Breast epithelium (tissue), 4 donors: ENCODE measurements at places on chromosomes 3 and 15. TPM values are rescaled to one million over a fixed set of nuclear protein-coding genes. Genes with fewer than 3 reads are reported as not detected.
A peak's percentile ranks its signal among the peaks of the same experiment; 100 is the strongest.

The IGSF10 gene
- 14.4 TPM for total RNA-seq

DNA sequence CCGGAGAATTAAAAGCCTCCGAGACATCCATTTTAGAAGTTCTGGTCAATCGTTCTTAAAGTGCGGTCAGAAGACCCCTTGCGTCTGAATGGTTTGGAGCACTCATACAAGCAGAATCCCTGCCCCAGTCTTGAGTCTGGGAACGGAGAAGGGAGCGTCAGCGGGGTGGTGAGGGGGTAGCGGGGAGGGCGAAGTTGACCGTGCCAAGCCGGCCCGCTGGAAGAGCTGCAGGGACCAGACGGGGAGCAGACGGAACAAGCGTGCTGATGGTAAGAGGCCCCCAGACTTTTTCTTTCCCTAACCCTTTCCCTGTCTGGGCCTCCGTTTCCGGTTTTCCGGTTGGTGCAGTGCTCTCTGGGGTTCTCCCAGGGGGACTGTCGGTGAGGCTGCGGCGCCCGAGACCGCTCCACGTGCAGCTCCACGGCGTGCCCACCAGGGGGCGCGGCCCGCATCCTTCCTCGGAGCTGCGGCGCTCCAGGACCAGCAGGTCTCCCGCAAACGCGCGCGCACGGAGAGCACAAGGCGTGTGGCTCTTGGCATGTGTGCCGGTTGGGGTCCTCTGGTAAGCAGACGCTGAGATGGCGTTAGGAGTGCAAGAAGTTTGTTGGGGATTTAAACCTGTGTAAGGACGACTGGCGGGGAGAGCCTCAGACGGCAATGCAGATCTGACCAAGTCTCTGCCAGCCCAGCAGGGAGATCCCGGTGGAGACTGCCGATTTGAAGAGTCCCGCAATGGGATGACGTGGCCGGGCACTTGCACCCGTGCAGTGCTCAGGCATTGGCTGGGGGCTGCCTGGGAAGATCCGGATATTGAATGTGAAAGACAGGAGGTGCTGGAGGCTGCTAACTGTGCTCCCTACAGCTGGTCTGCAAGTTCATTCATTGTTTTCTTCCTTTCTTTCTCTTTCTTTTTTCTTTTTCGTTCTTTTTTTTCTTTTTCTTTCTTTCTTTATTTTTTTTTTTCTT, 19.2 kb upstream of the CORO2B start:
- DNase-seq = peak; percentile 75

DNA sequence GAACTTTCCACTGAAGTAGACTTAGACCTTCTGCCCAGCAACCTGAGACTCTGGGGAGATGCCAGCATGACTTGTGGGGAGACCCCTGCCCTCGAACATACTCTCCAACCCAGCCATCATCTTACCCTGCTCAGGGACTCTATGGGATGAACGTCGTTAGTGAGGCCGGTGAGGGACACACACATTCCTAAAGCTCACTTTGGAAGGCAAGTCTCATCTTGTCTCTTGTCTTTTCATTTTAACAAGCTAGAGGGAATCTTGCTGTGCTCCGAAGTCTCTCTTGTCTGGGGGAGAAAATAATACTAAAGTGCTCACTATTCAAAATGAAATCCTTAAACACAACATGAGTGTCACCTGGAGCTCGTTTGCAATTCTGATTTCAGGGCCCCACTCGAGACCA, 239.5 kb upstream of the HES1 start:
- DNase-seq = peak; percentile 28

- DNase-seq = no peak
Measured at GRCh38 chr3:54776601-54777000, 151.3 kb downstream of the LRTM1 start.

GRCh38 chr3:188819939-188820338, 351.8 kb upstream of the TPRG1 start:
- no peak for DNase-seq

GRCh38 chr15:75648156-75649000, 666 bp downstream of the SNX33 start:
- DNase-seq = no peak

DNA sequence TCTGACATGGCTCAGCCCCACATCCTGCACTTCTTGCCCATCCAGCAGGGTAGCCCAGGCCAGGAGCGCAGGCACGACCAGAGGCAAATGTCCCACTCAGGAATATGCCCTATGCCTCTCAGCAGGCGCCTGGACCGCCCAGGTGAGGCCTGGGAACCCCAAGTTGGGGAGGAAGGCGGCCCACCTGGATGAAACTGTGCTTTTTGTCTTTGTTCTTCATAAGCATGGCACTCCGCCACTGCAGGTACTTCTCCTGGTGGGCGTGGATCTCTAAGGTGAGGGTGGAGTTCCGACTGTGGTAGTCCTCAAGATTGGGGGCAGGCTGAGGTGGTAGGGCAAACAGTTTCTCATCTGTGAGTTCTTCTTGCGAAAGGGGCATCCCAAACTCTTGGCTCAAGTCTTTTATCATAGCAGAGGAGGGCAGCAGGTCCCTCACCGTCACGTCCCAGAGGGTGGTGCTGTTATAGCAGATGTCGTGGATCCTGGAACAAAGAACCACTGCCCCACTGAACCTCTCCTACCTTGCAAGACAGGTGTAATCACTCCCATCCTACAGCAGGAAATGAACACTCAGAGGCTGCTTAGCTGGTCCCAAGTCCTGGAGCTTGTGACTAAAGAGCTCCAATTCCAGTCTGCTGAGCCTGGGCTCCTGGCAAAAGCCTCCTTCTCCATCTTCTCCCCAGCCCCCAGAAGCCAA, 53.2 kb downstream of the ACAD9 start:
- no peak for DNase-seq

DNA sequence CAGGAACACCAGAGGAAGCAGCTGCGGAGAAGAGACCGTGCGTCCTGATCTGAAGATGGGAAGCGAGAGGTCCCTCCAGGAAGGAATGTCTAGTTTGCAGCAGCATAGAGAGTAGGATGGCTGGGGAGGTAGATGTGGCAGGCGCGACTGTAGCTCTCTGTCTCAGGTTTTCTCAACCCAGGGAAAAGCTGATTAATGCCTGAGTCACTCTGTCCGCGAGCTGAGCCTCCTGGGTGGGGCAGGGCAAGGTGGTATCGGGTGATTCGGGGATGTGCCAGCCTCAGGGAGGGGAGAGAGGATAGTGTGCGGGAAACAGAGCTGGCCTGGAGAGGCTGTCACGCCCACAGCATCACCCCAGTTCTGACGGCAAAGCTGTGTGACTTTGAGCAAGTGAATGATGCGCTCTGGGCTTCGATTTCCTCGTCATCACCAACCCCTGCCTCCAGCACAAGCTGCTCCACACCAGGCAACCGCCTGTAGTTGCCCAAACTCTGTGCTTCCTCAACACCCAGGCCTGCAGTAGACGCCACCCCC, 28.4 kb downstream of the CPN2 start:
- no peak for DNase-seq

The C3orf70 gene
- 4.8 TPM for total RNA-seq

The GHSR gene
- total RNA-seq = not detected

GRCh38 chr15:58574631-58575030, 142.8 kb downstream of the LIPC start:
- no peak for DNase-seq

The SNX22 gene
- total RNA-seq = 0.98 TPM

GRCh38 chr3:191227541-191227940, 28.5 kb downstream of the OSTN start:
- DNase-seq = no peak

DNA sequence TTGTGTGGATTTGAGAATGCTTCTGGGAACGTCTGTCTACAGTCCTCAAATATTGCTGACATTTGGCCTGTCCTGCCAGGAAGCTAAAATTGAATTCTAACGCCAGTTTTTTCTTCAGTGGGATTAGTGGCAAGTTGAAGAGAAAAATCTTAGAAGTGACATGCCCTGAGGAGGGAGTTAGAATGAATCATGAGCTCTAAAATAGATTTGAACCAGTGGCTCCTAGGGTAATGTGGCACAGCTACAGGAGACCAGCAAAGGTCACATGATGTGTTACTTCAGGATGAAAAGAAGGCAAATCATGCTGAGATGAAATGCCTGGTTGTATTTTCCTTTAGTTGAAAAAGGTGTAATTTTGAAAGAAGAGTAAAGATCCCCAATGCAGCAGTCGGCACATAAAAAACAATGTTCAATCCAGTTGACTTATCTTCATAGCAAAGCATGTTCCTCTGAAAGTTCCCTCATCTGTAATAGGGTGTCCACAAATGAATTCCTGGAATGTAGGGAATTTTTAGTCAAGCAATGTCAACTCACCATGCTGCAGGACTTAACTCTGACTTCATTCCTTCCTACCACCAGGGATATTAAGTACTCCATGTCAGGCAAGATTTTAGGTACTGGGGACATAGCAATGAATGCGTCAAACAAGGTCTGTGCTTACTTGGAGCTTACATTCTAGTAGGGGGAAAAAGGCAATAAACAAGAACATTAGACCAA, 171.6 kb downstream of the CADPS start:
- no peak for DNase-seq

The PLS1 gene
- 1.6 TPM for total RNA-seq

DNA sequence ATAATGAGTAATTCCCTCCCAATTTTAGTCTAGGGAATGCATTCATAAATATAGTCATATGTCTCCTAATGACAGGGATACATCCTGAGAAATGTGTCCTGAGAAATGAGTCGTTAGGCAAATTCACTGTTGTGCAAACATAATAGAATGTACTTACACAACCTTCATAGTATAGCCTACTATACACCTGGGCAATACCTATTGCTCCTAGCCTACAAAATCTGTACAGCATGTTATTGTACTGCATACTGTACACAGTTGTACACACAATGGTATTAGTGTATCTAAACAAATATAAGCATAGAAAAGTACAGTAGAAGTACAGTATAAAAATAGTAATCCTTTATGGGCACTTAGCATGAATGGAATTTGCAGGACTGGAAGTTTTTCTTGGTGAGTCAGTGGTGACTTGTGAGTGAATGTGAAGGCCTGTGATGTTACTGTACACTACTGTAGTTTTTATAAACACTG, 6.6 kb downstream of the DTWD1 start:
- no peak for DNase-seq

GRCh38 chr3:122312826-122313225, 12.2 kb upstream of the CSTA start:
- DNase-seq = no peak
